RPMI7951 (cell line): ENCODE measurements at places on chromosomes 5 and 9.

- DNase-seq: no peak
Measured at GRCh38 chr9:5832071-5832537, 813 bp downstream of the ERMP1 start.

DNA sequence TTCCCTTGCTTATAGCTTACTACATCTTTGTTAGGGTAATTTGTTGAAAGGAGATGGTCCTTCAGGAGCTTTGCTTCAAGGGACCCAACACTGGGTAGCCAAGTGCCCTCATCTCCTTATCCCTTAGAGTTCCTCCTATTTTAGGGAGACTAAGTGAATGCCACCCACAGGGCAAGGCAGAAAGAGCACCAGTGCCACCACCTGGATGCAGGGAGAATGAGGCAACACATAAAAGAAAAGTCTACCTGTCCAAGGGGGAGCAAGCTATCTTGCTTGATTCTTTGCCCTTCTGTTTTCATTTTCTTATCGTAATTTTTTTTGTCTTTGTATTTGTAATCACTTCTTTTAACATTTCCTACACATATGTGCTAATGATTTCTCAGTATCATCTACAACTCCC lies 205.5 kb downstream of the NPR3 start:
- peak; percentile 17 for DNase-seq

DNA sequence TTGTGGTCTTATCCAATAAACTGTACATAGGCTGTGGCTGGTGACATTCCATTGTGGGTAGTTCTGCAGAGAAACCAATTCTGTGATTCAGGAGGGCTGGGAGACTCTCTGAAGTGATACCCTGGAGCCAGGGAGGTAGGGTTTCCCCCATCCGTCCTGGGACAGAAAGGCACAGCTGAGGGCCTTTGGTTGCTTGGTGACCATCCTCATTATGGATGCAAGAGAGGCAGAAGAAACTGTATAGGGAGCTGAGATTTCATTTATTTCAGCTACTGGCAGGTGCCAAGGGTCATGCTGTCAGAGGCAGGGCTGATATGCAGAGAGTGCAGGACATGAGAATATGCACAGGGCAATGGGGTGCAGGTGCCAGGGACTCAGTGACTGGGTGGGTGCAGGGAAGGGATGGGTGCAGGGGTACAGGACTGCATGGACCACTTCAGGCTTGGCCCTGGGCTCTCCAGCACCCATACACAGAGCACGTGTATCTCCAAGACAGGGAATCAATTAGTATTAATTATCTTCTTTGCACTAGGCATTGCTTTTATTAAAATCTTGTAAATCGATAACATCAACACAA lies 236.5 kb downstream of the ICE1 start:
- no peak for DNase-seq

- no peak for DNase-seq
Measured at GRCh38 chr5:19536387-19536786, 451.6 kb downstream of the CDH18 start.

DNA sequence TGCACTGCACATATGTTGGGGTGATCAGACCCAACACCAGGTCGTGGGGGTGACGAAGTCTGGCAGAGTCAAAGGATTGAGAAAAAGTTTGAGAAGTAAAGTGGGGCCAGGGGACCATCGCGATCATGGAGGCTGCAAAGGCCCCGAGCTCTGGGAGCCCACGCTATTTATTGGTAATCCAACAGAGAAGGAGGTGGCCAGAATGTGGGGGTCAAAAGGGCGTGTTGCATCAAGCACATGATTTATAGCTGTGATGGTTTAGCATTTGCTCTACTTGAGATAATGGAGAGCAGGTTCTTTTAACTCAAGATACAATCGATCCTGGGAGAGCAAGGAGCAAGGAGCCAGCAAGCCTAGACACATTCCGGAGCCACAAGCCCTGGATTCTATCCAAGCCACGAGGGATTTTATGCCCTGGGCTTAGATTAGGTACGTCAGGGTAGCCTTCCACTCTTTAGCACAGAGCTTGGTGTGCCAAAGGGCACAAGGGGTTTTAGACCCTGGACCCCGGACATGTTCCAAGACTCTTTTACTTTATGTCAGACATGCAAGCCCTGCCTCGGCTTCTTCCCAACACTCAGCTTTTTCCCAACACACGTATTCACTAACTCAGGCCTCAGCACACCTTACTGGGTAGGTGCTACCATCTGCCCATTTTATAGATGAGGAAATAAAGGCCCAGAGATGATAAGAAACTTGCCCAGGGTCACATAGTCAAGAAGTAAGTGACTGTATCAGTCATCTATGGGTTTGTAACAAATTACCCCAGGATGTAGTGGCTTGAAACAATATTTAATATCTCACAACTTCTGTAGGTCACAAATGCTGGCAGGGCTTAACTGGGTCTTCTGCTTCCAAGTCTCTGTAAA lies 39.5 kb downstream of the NSUN2 start:
- DNase-seq: no peak

GRCh38 chr9:127138444-127138843 lies 16.0 kb upstream of the ANGPTL2 start:
- DNase-seq: no peak

DNA sequence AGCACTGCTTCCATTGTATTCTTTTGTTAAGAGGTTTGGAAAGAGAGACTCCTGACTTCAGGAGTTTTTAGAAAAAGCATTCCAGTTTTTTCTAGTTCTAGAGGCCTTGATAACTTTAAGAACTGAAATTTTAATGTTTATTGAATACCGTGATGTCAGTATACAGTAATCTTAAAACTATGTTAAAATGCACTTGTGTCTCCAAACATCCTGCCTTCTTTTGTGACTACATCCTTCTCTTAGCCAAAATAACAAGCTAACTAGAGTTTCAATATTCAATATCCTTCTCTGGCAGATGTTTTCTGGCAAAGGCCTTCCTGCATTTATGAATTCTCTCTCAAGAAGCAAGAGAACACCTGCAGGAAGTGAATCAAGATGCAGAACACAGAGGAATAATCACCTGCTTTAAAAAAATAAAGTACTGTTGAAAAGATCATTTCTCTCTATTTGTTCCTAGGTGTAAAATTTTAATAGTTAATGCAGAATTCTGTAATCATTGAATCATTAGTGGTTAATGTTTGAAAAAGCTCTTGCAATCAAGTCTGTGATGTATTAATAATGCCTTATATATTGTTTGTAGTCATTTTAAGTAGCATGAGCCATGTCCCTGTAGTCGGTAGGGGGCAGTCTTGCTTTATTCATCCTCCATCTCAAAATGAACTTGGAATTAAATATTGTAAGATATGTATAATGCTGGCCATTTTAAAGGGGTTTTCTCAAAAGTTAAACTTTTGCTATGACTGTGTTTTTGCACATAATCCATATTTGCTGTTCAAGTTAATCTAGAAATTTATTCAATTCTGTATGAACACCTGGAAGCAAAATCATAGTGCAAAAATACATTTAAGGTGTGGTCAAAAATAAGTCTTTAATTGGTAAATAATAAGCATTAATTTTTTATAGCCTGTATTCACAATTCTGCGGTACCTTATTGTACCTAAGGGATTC lies 43.1 kb downstream of the NDFIP1 start:
- peak; percentile 54 for DNase-seq

GRCh38 chr5:171321447-171321846 lies 12.4 kb downstream of the TLX3 start:
- no peak for DNase-seq

DNA sequence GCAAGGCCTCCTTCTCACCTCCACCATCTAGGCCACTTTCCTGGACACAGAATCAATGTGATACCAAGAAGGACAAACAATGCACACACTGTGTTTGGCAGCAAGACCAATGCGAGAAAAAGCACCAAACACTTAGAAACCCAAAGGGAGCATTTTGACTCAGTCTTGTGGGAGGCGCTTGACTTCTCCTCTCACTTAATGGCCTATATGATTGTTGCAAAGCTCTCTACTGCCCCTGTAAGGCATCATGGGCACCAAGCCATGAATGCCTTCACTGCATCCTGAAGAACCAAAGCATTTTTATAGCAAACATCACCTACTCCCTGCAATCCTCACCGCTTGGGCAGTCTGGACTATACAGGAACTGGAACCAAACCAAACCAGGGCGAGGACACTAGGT lies 57.5 kb downstream of the CDH6 start:
- DNase-seq: no peak
